ENCODE measurements at places on chromosomes 4 and X.

- DNase-seq = no peak
These were observed 129.8 kb downstream of the TBC1D19 start for GRCh38 chr4:26713563-26714151.

DNA sequence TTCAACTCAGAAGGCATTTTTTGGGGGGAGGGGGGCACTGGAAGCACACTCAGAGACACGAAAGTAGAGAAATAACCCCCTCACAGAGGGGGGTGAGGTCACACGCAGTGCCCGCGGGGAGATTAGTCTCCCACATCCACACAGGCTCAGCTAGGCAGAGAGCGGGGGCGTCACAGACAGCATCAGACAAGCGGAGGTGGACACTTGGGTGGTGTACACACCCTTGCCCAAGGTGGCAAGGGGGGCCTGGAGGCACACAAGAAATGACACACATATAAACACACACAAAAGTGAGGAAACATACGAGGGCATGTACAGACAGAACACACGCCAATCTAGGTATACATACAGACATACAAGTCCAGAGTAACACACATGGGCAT lies 637 bp upstream of the SYN1 start:
- DNase-seq = no peak

DNA sequence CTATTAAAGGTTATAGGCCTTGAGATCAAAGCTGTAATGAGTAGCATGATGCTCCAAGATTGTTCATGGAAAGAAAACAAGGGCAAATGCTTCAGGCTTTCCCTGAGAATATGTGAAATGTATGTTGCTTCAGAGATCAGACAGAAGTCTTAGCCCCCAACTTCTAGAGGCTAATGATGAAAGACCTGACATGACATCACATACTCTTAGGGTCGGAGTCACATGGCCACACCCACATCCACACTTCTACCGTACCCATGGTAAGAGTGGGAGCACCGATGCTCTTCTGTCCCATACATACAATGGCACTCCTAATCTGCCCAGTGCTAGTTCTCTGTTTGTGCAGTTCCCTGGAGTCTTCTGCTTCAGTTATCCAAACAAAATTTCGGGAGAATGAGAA lies 111.9 kb upstream of the ACSL4 start:
- DNase-seq = peak; percentile 58

DNA sequence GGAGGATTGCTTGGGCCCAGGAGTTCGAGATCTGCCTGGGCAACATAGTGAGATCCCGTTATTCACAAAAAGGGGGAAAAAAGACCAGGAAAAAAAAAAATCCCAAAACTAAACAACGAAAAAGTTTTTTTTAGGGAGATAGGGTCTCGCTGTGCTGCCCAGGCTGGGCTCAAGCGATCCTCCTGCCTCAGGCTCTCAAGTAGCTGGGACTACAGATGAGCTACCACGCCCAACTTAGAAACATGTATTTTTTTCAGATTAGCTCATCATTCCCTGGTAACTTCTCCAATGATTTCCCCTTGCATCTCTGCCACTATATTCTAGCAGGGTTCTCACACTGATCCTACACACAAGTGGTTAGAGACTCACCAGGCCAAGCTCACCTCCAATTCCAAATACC lies 24.4 kb upstream of the IRAK1 start:
- peak; percentile 56 for DNase-seq

DNA sequence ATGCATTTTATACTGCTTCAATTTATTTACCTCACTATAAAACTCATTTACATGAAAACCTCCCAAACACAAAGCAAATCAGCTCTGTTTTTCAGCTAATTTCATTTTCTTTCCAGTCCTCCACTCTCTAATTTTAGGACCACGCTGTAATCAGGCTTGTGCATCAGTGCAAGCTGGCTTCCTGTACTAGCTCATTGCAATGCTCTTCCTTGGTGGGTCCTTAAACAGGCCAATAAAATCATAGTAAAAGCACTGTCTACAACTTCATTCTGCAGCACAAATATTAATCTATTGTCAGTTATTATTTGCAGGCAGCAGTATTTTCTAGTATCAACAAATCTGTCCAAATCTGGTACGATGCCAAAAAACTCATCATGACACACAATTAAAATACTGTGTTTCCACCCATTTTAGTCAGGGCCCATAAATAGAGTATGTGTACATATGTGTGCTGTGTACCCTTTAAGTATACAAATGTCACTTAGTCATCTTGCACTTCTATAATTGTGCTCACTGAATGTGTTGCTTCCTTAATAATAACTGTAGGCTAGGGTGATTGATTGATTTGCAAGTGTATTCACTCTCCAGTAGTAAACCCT lies 178.2 kb upstream of the HCCS start:
- DNase-seq = no peak

DNA sequence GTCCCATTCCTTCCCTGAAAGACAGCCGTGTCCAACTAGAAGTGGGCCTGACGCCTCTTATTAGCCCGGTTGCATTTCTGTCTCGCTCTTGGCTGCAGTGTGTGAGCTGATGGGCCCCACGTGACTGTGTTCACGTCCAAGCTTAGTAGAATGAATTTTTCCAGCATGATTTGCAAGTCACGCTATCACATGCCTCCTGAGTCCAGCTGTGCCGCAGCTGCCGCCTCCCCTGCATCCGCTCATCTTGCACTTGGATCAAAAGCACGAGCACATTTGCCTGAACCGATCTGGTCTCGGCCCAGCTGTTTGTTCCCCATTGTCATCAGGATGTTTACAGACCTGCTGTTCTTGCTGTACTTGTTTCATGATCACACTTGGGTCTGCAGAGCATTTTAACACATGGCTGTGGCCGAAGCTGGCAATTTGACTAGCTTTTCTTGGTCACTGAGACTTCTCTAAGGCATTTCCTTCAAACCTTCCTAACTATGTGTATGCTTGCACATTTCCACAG lies 126.5 kb downstream of the KIT start:
- DNase-seq = peak; percentile 30

DNA sequence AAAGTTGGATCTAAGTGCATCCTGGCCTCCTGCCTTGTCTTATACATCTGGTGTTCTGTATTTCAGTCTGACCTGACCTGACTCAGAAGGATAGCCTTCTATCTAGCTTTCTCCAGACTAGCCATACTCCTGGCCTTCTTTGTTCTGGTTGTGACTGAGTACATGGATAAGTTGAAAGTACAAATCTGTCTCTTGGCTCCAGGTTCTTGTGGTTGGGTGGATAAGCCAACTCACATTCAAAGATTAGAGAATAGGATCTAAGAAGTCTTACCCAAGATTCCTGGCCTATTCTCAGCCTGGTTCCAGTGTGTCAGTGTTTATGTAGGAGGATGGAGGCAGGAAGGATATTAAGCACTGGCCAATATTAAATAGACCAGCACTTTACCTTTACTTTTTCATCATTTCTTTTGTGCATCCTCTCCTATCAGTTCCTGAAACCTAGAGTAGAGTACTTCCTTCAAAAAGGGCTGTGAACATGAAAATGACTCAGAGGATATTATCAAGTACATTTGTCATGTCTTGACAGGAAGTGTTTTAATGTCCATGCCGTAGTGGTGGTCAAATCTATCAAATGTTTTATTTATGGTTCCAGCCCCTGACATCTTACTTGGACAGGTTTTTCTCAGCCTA lies 123.5 kb downstream of the IL15 start:
- DNase-seq = peak; percentile 6

DNA sequence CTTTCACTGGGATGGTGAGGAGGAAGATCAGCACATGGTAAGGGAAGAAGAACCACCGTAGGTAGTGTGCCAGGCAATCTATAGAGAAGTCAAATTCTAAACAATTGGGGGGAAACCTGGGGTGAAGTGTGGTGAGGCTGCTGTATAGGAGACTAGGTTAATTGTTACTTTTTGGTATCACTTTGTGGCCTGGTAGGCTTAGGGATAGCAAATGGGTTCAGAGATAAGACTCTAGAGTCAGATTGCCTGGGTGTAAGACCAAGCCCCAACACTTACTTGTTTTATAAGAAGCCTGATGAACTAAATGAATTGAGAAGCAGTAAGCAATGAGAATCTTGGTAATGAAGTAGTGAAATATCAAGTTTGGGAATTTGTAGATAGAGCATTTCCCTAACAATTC lies 8.7 kb downstream of the SMAD1 start:
- no peak for DNase-seq

DNA sequence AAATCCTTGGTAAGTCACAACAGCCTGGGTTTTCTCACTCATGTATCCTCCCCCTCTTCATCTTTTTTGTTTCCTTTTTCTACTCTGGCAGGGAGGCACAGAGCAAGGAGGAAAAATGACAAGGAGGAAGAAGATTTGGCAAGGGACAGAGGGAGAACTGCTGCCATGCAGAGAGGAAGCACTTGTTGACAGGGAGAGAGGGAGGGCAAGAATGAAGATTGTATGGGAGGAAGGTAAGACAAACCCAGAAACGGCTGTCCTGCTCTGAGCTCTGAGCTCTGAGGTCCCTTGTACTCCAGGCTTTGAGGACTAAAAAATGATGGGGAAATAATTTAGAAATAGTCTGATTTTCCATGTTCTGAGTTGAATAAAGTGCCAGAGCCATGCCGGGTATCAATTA lies 123.9 kb downstream of the DCHS2 start:
- DNase-seq = peak; percentile 4
